ENCODE measurements at places on chromosomes 12 and 14. TPM values are rescaled to one million over a fixed set of nuclear protein-coding genes. Genes with fewer than 3 reads are reported as not detected.

GRCh38 chr14:95432144-95433093 is 84.0 kb downstream of the SYNE3 start:
- no peaks in the 10 kb centered on the region for H3K27me3 ChIP-seq
- no peak overlapping the region for H3K27ac ChIP-seq
- H3K4me3 ChIP-seq, result no peak overlapping the region
- DNase-seq, result no peak
- H3K4me1 ChIP-seq, result no peaks in the 10 kb centered on the region

DNA sequence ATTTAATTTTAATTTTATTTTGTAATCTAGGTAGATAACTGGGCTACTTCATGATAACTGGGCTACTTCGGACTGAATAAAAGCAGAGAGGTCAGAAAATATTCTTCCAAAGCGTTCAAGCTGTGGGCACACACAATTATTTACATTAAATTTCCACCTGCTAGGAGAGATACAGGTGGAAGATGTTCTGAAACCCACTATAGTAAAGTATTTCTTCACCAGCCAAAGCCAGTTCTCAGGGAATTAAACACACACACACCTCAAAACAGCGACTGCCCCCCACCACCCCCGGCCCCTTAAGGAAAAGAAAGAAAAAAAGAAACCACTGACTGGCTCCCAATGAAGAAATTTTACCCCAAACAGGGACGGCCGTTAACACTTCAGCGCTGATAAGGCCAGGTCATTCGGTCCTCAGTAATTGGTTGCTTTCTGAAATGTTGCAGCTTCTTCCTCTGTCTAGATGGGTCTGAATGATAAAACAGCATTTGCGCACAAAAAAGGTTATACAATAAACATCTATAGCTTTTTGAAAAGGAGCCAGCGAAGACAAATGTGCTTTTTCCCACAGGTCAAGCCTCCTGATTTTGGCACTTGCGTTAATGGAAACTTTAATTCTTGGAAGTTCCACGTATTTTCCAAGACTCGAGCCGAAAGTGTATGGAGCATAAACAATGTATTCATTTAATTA is 771 bp upstream of the KCNJ8 start:
- DNase-seq, result no peak
- H3K27me3 ChIP-seq, result peaks cover 4% of the 10 kb centered on the region
- peaks cover 3% of the 10 kb centered on the region for H3K4me1 ChIP-seq
- no peaks in the 10 kb centered on the region for H3K36me3 ChIP-seq

DNA sequence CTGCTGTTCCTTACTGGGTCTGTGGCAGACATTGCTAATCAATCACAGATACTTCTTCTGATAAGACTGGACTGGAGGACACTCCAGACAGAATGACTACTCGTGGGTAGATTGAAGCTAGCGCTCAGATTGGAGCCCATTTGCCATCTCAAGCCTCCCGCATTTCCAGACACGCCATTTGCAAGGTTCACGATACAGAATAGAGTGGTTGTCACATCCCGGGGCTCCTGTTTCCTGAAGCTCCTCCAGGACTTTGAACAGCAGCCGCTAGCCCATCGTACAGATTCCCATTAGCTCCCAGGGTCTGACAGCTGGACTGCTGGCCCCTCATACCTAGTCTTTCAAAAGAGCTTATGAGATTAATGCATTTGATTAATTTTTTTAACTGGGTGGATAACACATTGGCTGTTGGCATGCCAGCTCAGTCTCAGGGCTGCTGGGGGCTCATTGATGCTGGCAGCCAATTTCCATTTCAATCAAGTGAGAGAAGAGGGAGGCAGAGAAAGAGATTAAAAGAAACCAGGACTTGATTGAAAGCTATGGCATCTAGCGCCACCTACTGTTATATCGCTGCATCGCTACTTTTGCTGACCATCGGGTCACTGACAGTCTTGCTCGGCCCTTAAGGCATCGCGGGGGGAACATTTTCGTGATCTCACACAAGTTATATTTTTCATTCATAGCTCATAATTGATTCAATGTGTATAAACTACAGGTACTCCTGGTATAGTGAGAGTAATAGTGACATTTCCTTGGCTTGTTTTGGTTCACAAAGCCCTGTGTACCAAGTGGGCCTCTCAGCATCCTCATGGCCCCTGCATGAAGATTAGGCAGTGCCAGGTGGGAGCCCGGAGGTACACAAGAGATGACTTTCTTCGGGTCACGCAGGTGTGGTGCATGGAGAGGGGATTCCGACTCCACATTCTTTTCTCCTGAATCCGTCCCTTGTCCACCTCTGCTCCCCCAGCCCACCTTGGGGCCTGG is 78.6 kb downstream of the CCDC60 start:
- H3K27ac ChIP-seq, result no peak overlapping the region
- H3K27me3 ChIP-seq, result no peaks in the 10 kb centered on the region
- no peak for DNase-seq

DNA sequence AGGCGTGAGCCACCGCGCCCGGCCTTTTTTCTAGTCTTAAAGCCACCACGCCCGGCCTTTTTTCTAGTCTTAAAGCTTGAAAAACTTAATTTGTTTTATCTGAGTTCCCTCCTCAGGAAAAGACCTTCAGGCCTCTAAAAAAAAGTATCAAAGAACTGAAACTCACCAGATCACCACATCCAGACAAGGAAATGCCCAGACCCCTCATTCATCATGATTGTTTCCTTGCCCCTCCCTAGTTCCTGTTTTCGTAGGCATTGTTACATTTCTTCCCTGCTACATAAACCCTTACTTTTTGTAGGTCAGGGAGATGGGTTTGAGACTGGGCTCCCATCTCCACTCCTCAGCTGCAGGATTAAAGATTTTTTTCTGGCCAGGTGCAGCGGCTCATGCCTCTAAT is 21.1 kb upstream of the VWF start:
- H3K27me3 ChIP-seq, result no peaks in the 10 kb centered on the region
- H3K27ac ChIP-seq, result peak overlapping the region; percentile 58
- peaks cover 12% of the 10 kb centered on the region for H3K4me1 ChIP-seq
- DNase-seq, result no peak
- no peak overlapping the region for H3K4me3 ChIP-seq

- no peaks in the 10 kb centered on the region for H3K4me1 ChIP-seq
- no peak for DNase-seq
- peaks cover 15% of the 10 kb centered on the region for H3K36me3 ChIP-seq
- H3K27ac ChIP-seq, result no peak overlapping the region
Observed at GRCh38 chr14:91963465-91963864, 16.0 kb upstream of the FBLN5 start.

- H3K36me3 ChIP-seq, result no peaks in the 10 kb centered on the region
- no peak for DNase-seq
- no peaks in the 10 kb centered on the region for H3K4me1 ChIP-seq
- no peaks in the 10 kb centered on the region for H3K27me3 ChIP-seq
- no peak overlapping the region for H3K4me3 ChIP-seq
Observed at GRCh38 chr12:41468341-41468740, 280.2 kb downstream of the PDZRN4 start.

DNA sequence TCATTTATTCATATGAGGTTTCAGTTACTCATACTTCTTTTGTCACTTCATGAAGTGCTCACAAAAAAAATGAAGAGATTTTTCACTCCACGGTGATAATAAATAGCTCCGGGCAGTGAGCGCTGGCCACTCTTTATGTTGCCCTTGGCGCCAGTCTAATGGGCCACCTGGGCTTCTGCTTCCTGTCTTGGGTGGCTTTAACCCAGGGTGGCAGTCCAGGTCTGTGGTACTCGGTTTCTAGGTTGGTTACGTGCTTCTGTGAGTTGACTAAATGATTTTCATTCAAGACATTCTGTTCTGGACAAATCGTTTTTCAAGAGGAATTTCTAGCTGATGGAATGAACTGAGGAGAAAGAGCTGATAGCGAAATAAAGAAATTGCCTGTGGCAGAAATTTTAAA is 34.6 kb upstream of the NID2 start:
- no peak overlapping the region for H3K27ac ChIP-seq
- H3K4me1 ChIP-seq, result no peaks in the 10 kb centered on the region
- H3K4me3 ChIP-seq, result no peak overlapping the region
- no peaks in the 10 kb centered on the region for H3K36me3 ChIP-seq
- DNase-seq, result no peak

DNA sequence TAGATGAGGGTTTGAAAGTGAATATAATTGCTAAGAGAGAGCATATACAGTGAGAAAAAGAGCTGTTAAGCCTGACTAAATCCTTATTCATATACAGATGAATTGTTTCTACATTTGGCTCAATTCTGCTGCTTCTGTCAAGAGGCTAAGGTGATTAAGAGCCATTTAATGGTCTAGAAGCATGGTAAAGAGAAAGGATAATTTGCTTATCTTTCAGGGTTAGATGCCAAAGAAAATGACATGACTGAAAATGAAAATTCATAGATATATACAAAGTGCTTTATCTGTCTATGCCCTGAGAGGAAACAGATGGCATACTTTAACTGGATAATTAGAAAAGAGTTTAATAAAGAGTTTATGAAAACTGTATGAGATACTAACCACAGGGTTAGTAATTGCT is 834.9 kb downstream of the SLC6A15 start:
- no peaks in the 10 kb centered on the region for H3K4me1 ChIP-seq
- no peaks in the 10 kb centered on the region for H3K27me3 ChIP-seq
- no peak for DNase-seq
- H3K36me3 ChIP-seq, result no peaks in the 10 kb centered on the region
- no peak overlapping the region for H3K27ac ChIP-seq
- no peak overlapping the region for H3K4me3 ChIP-seq

DNA sequence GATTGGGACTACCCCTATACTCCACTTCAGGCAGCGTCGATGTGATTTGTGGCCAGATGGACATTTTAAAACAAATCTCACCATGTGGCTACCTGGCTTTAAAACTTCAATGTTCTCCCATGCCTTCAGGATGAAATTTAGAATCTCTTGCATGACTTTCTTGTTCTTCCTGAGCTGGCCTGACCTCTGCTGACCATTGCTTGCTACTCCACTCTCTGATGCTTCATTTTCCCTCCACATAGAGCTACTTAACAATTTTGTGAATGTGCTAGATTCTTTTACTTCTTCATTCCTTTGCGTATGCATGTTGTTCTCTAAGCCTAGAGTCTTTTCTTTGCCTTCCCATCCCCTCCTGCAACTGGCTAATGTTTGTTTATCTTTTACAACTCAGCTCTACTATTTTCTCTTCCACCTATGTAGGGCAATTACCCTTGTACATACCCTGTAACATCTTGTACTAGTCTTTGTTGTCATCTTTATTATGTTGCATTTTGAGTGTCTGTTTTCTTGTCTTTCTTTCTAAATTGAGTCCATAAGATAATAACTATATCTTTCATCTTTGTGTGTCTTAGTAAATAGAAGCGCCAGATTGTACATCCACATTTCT is 41.2 kb downstream of the YLPM1 start:
- H3K36me3 ChIP-seq, result peaks cover 55% of the 10 kb centered on the region
- DNase-seq, result no peak
- peaks cover 4% of the 10 kb centered on the region for H3K4me1 ChIP-seq
- no peak overlapping the region for H3K4me3 ChIP-seq

DNA sequence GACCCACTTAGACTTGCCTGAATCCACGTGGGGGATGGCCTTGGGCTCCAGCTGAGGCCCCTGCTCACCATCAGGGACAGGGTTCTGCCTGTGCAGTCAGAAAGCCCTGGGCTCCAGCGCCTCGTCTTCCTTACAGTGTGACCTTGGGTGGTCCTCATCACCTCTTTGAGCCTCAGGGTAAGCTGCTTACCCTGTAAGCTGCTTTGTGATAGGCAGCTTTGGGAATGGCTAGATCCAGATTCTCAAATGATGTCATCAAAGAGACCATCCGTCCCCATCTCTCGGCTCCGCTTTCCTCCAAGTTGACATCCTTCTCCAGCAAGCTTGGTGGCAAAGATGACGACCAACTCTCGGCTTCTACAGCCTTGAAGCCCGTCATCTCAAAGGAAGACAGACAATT is 127.0 kb downstream of the ADCK1 start:
- no peak overlapping the region for H3K27ac ChIP-seq
- H3K4me1 ChIP-seq, result no peaks in the 10 kb centered on the region
- H3K36me3 ChIP-seq, result no peaks in the 10 kb centered on the region
- H3K27me3 ChIP-seq, result no peaks in the 10 kb centered on the region

GRCh38 chr14:105141026-105141425 is 27.6 kb downstream of the JAG2 start:
- no peaks in the 10 kb centered on the region for H3K4me1 ChIP-seq
- no peaks in the 10 kb centered on the region for H3K36me3 ChIP-seq
- no peak overlapping the region for H3K27ac ChIP-seq
- no peak overlapping the region for H3K4me3 ChIP-seq
- DNase-seq, result peak; percentile 44
- no peaks in the 10 kb centered on the region for H3K27me3 ChIP-seq

- H3K4me3 ChIP-seq, result no peak overlapping the region
- DNase-seq, result no peak
- no peaks in the 10 kb centered on the region for H3K27me3 ChIP-seq
- H3K4me1 ChIP-seq, result no peaks in the 10 kb centered on the region
- H3K36me3 ChIP-seq, result no peaks in the 10 kb centered on the region
Observed at GRCh38 chr12:41053046-41053445, 135.1 kb upstream of the PDZRN4 start.

GRCh38 chr14:71138448-71139293 is 231.4 kb downstream of the PCNX1 start:
- H3K27ac ChIP-seq, result no peak overlapping the region
- no peak overlapping the region for H3K4me3 ChIP-seq
- peak; percentile 73 for DNase-seq
- H3K36me3 ChIP-seq, result no peaks in the 10 kb centered on the region
- peaks cover 2% of the 10 kb centered on the region for H3K4me1 ChIP-seq

DNA sequence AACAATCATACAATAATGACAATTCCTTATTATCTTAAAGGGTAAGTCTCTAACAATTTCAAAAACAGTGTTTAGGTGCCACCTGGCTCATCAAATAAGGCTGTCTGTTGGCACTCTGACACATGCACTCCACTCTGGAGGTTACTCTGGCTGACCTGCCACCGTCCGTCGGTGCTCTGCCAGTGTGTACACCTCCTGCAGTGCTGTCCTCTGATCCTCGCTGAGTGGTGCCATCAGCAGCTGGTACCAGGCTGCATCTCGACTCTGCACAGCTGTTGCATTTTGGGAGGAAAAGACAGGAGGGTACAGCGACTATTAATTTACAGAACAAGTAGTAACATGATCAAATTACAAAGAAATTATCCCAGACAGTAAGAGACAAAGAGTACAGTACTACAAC is 63.9 kb downstream of the IPO8 start:
- H3K36me3 ChIP-seq, result peaks cover 78% of the 10 kb centered on the region
- no peak for DNase-seq
- no peak overlapping the region for H3K27ac ChIP-seq
- H3K4me3 ChIP-seq, result no peak overlapping the region
- no peaks in the 10 kb centered on the region for H3K27me3 ChIP-seq

GRCh38 chr14:60514378-60514740 is 5.4 kb downstream of the SIX6 start:
- peaks cover 78% of the 10 kb centered on the region for H3K27me3 ChIP-seq
- H3K4me1 ChIP-seq, result peaks cover 9% of the 10 kb centered on the region
- DNase-seq, result no peak
- H3K36me3 ChIP-seq, result no peaks in the 10 kb centered on the region
- no peak overlapping the region for H3K27ac ChIP-seq

GRCh38 chr12:116294454-116295165 is 17.1 kb upstream of the MED13L start:
- no peaks in the 10 kb centered on the region for H3K27me3 ChIP-seq
- DNase-seq, result no peak
- no peaks in the 10 kb centered on the region for H3K36me3 ChIP-seq
- no peak overlapping the region for H3K27ac ChIP-seq
- H3K4me3 ChIP-seq, result no peak overlapping the region

Gene PMEL
- total RNA-seq, result 4.9 TPM

Gene POTEG
- total RNA-seq, result not detected

Gene KANSL2
- 24.7 TPM for total RNA-seq

Gene OR6C2
- total RNA-seq, result not detected

Gene SLC10A1
- total RNA-seq, result not detected

Gene PLEKHG7
- total RNA-seq, result not detected

Gene DNAI7
- 0.49 TPM for total RNA-seq

Gene TAS2R9
- total RNA-seq, result not detected

Gene ADCY4
- 54.5 TPM for total RNA-seq
